ENCODE measurements at places on chromosomes 6 and 20.

- no peak for DNase-seq
These were observed 194.8 kb downstream of the PREX1 start for GRCh38 chr20:48632825-48633619.

DNA sequence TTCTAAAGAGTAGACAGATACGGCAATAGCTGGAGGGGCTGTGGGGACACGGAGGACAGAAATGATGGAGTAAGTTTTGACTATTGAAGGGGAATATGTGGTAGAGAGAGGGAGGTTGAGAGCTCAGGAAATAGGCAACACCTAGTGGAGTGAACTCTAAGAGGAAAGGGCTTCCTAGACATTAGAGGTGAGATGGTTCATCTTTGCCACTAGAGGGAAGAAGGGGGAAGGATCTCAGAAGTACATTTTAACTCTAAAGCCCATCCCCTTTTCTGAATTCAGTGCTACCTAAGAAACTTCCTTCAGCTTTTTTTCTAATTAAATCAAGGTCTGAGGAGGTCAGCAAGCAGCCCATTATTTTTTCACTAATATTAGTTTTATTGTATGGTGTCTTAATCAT lies 689.4 kb upstream of the MAP3K7 start:
- no peak for DNase-seq

- DNase-seq: no peak
These were observed 122.1 kb upstream of the MLN start for GRCh38 chr6:33925936-33926335.

GRCh38 chr6:53611342-53611741 lies 54.2 kb downstream of the KLHL31 start:
- DNase-seq: no peak

GRCh38 chr20:55953201-55953600 lies 52.1 kb downstream of the CBLN4 start:
- no peak for DNase-seq

DNA sequence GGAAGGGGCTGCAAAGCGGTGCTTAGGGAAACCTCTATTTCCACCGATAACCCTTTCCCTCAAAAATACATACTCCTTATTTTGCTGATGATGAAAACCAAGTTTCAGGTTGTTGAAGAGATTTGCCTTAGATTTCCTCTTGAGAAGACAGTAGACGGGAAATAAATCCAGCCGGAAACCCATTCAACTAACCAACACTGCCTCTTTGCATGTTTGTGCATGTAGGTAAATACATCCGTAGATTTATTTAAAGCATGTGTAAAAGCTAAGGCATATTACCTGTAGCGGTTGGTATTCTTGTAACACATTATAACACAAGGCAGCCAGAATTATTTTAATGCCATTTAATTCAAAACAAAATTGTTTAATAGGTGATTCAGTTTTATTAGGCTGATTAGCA lies 136.3 kb upstream of the SLC22A23 start:
- no peak for DNase-seq

DNA sequence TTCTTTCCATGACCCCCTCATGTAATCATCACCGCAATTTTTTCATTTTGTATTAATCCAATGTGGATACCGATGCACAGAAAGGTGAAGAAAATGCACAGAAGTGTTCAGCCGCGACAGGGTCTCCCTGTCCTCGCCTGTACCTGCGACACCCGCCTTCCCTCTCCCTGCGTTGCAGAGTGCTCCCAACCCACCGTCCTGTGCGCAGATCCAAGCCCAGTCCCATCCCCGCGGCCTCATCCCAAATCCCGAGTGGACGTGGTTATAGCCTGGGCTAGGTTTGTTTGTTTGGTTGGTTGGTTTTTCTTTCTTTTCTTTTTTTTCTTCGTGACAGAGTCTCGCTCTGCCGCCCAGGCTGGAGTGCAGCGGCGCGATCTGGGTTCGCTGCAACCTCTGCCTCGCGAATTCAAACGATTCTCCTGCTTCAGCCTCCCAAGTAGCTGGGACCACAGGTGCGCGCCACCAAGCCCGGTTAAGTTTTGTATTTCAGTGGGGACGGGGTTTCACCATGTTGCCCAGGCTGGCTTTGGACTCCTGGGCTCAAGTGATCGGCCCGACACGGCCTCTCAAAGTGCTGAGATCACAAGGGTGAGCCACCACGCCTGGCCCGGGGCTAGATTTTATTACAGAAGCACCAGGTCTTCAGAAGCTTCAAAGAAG lies 536 bp upstream of the RAET1G start:
- DNase-seq: no peak

DNA sequence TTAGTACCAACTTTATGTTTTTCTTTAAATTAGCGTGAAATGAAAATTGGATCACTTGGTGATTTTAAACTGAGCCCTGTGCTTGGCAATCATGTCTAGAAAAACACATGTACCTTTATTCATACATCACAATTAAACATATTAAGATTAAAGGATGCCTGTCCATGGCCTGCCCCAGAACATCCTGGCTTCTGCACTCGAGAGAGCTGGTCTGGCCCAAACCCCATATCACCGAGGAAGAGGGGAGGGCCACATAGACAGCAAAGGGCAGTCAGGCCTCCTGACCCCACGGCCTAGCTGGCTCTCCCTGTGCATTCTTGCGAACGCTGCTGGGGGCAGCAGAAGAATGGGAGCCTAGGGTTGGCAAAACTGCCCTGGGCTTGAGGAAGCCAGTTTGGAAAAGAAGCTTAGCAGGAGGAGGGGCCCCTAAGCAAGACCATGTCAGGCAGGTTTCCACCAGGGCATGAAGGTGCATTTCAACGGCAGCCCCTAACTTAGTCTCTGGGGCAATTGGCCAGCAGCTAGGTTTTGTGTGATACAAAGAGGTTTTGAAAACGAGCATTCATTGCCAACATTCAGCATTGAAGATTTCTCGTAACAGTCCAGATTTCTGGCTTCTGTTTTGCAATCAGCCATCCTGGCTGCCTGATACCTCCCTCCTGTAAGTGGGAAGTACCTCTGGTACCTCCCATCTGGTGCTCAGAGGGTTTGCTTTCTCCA lies 8.6 kb downstream of the BPIFB3 start:
- no peak for DNase-seq

GRCh38 chr6:118968416-118968815 lies 33.5 kb upstream of the MCM9 start:
- DNase-seq: no peak

GRCh38 chr20:31712564-31713311 lies 9.9 kb downstream of the BCL2L1 start:
- no peak for DNase-seq

GRCh38 chr20:3543901-3544507 lies 73.2 kb downstream of the ATRN start:
- DNase-seq: no peak

DNA sequence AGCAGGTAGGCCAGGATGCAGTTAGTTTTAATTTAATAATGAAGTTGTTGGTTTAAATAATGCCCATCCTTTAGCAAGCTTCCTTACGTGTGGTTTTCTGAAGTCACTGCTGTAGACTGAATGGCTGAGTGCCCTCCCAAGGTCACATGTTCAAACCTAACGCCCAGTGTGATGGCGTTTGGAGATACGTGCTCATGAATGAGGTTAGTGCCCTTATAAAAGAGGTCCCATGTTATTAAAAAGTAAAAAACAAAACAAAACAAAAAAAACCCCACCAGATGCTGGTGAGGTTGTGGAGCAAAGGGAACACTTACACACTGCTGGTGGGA lies 16.3 kb downstream of the LRP11 start:
- no peak for DNase-seq

DNA sequence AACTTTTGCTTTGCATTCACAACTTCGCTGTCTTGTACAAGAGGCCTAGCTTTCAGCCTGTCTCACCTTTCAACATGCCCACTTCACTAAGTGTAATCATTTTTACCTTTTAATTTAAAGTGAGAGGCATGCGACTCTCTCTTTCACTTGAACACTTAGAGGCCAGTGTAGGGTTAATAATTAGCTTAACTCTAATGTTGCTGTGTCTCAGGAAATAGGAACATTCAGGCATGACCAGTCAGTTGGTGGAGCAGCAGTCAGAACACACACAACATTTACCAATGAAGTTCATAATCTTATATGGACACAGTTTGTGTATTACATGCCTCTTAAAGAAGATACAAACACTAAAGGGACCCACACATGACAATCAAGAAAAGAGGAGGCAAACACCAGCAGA lies 47.6 kb downstream of the HTR1B start:
- DNase-seq: no peak

- no peak for DNase-seq
These were observed 188.8 kb downstream of the CD83 start for GRCh38 chr6:14306151-14306906.

GRCh38 chr20:717832-718231 lies 42.2 kb upstream of the SCRT2 start:
- no peak for DNase-seq

DNA sequence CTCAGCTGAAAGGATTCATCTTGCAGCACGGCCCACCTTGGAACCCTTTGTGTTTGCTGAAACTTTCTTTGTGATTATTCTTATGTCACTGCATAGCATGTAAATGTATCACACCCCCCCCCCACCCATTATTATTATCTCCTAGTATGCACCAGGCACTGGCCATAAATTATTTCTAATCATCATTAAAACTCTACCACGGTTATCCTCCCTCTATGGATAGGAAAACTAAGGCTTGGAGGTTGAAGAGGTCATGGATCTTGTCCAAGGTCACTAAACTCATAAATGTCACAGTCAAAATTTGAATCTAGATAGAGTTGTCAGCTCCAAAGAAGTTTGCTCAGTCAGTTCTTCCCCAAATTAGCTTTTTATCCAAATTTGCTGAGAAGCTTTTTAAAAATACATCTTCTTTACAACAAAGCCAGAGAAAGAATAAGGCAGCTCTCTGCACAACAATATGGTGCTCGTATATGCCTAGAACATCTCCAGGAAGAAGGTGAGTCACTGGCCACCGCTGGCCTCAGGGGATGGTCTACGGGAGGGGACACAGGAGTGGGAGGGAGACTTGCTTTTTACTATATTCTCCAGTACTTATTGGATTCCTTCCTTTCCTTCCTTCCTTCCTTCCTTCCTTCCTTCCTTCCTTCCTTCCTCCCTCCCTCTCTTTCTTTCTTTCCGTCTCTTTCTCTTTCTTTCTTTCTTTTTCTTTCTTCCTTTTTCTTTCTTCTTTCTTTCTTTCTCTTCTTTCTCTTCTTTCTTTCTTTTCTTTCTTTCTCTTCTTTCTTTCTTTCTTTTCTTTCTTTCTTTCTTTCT lies 134.5 kb downstream of the VEGFA start:
- no peak for DNase-seq

DNA sequence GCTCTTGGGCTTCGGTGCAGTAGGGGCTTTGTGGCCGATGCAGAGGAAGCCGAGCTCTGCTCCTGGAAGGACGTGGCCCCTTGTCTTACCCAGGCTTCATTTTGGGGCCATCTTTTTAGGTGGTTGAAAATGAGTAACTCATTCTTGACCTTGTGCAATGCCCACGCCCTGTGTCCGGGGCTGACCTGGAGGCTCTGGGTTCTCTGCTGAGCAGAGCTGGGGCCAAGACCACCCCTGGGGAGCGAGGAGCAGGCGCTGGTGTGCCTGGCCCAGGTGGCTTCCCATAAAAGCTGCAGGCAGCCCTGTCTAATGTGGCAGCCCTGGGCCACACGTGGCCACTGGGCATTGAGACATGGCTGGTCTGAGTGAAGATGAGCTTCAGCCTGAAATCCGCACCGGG lies 25.7 kb downstream of the NTSR1 start:
- DNase-seq: no peak

DNA sequence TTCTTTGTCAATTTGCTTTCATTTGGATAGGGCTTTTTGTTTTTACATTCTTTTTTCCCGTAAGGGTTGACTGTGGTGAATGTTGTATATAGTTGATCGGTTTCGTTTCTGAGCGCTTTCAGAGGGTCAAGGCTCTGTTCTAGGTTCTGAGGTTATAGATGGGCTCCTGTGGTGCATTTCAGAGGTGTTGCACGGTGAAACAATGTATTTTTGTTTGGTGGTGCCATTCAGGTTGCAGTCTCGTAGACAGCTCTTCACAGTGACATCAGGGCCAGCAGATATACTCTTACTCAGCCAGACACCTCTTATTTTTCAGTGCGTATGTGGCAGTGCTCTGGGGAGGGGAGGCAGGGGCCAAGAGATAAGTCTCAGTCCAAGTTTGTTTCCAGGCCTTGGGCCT lies 72.1 kb downstream of the SNAP91 start:
- DNase-seq: no peak

GRCh38 chr6:17485946-17486345 lies 92.6 kb downstream of the CAP2 start:
- no peak for DNase-seq

GRCh38 chr20:37989601-37990295 lies 43.5 kb downstream of the TTI1 start:
- no peak for DNase-seq

DNA sequence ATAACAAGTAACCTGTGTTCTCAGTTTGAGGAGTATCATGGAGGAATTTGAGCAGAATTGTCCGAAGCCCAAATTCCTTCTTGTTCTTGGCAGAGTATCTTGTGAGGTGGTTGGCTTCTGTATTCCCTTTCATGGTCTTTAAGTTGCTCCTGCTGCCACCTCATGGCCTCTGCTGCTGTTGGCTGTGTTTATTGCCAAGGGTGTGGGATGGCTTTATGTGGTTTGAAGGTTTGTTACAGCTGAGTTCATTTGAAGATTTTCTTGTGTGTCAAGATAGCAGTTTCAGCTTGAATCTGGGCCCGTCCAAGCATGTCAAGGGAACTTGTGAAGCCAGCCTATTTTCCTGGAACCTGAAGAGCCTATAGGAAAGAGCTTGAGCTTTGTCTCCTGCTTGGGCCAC lies 20.2 kb upstream of the TTK start:
- no peak for DNase-seq

DNA sequence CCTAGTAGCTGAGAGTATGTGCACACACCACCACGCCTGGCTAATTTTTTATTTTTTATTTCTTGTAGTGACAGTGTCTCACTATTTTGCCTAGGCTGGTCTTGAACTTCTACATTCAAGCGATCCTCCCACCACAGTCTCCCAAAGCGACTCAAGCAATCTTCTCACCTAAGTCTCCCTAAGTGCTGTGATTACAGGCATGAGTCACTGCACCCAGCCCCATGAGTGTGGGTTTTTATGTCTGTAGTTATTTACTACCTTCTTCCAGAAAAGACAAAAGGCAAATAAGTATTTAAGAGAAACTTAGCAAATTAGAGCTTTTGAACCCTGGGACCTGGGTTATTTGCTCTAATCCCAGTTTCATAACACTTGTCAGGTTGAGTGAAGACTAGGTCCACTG lies 92.3 kb upstream of the HCRTR2 start:
- DNase-seq: no peak

DNA sequence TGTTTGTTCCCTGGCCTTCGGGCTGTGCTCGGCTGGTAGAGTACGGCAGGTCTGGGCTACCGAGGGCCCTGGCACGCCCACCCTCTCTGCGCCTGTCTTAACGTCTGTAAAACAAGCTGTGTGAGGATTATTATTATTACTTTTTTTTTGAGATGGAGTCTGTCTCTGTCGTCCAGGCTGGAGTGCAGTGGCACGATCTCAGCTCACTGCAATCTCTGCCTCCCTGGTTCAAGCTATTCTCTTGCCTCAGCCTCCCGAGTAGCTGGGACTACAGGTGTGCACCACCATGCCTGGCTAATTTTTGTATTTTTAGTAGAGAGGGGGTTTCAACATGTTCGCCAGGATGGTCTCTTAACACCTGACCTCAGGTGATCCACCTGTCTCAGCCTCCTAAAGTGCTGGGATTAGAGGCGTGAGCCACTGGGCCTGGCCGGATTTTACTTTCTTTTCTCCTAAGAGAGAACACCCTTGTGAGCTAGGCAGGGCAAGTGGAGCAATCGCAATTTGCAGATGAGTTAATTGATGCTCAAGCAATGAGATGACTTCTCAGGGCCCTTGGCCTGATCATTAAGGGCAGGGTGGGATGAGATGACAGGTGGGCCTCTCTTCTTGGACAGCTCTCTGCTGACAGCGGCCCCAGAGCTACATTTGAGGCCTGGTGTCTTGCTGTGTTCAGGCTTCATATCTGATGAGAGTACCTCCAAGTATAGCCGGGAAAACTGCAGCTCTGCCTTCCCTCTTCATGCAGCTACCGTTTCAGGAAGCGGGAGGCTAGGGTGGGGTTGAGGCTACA lies 859 bp upstream of the SMIM29 start:
- DNase-seq: no peak
